ENCODE measurements at places on chromosomes 12 and 14. TPM values are rescaled to one million over a fixed set of nuclear protein-coding genes. Genes with fewer than 3 reads are reported as not detected.

Gene TXNDC16
- total RNA-seq: 8.1 TPM

DNA sequence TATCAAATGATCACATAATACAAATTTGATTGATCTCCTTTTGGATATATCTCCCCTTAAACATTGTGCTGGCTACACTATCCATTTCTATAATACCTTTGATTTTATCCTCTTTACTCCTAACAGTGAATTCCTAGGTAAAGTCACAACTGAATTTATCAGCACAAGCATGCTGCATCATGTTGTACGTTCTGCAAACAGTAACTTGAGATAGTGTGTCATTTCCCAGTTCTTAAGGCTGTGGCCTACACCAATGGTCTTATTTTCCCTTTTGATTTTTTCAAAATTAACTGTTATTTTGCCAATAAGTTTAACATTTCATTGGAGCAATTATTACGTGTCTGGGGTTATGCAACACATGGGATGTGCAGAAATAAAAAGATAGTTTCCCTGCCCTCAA, 24.8 kb downstream of the PRKCH start:
- H3K27ac ChIP-seq: peak overlapping the region; percentile 94
- no peak for DNase-seq
- peaks cover 69% of the 10 kb centered on the region for H3K36me3 ChIP-seq
- no peaks in the 10 kb centered on the region for H3K27me3 ChIP-seq
- peaks cover 95% of the 10 kb centered on the region for H3K4me1 ChIP-seq

DNA sequence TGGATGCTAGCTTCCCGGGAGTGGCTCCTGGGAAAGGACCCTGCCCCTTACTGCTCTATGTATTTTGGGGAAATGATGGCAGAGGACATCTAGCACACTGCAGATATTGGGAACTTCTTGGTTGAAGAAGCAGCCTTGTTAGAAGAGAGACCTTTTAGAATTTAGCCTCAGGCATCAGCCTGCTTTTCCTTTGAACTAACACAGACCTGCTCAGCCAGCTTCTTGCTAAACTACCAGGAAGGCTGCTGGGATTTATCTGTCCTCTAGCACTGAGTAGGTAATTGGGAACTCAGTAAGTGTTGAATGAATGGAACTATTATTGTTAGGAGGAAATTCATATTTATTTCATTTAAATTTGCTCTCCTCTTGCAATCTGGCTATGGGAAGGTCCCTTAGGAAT, 77.3 kb downstream of the DRAM1 start:
- no peak overlapping the region for H3K4me3 ChIP-seq
- no peak for DNase-seq
- no peak overlapping the region for H3K27ac ChIP-seq
- H3K4me1 ChIP-seq: peaks cover 3% of the 10 kb centered on the region
- no peaks in the 10 kb centered on the region for H3K27me3 ChIP-seq
- H3K36me3 ChIP-seq: peaks cover 1% of the 10 kb centered on the region

GRCh38 chr14:102233081-102233480, 71.9 kb downstream of the MOK start:
- no peaks in the 10 kb centered on the region for H3K4me1 ChIP-seq
- no peak overlapping the region for H3K4me3 ChIP-seq
- H3K36me3 ChIP-seq: no peaks in the 10 kb centered on the region
- no peaks in the 10 kb centered on the region for H3K27me3 ChIP-seq
- DNase-seq: no peak

- peaks cover 41% of the 10 kb centered on the region for H3K4me1 ChIP-seq
- H3K27ac ChIP-seq: peak overlapping the region; percentile 92
- H3K36me3 ChIP-seq: peaks cover 34% of the 10 kb centered on the region
- no peaks in the 10 kb centered on the region for H3K27me3 ChIP-seq
Observed at GRCh38 chr14:77375973-77376770, 722 bp downstream of the TMED8 start.

Gene GPR132
- 24.1 TPM for total RNA-seq

Gene HOXC11
- not detected for total RNA-seq

Gene IL31
- not detected for total RNA-seq

DNA sequence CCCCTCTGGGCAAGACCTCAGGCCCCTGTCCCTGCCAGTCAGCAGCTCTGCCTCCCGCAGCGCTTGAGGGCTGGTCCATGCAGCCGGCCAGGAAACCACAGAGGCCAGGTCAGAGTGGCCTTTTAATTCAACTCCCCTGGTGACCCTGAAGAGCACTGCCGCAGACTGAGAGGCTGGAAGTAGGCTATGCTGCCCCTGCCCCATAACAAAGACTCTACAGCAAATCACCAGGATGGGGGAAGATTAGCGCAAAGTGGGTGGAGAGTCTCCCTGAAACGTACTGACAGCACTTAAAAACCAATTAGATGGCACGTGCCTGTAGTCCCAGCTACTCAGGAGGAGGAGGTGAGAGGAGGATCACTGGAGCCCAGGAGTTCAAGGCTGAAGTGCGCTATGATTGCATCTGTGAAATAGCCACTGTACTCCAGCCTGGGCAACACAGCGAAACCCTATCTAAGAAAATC, 70.5 kb downstream of the ITPK1 start:
- H3K4me1 ChIP-seq: peaks cover 56% of the 10 kb centered on the region
- peaks cover 9% of the 10 kb centered on the region for H3K36me3 ChIP-seq

DNA sequence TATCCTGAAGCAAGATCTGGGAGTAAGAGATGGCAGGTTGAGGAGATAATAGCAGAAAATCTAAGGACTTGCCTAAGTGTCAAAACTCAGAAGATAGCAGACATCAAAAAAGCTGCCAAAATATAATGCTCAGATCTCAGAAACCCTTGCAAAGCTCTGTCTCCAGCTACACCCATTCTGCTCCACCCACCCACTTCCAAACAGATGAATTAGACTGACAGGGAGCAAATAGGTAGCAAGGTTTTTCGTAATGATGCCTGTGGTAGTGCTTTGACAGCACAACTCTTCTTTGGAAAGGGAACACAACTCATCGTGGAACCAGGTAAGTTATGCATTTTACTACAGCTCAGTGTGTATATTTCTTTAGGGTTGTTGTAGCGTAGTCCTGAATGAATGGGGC, 132.6 kb downstream of the DAD1 start:
- no peaks in the 10 kb centered on the region for H3K4me1 ChIP-seq
- H3K36me3 ChIP-seq: no peaks in the 10 kb centered on the region
- H3K27me3 ChIP-seq: no peaks in the 10 kb centered on the region
- no peak overlapping the region for H3K4me3 ChIP-seq

- H3K27ac ChIP-seq: no peak overlapping the region
- H3K4me3 ChIP-seq: peak overlapping the region; percentile 82
- H3K4me1 ChIP-seq: peaks cover 15% of the 10 kb centered on the region
- DNase-seq: peak; percentile 45
- H3K27me3 ChIP-seq: peaks cover 80% of the 10 kb centered on the region
Observed at GRCh38 chr12:42483521-42483790, 106.1 kb downstream of the PRICKLE1 start.

- DNase-seq: peak; percentile 53
- no peak overlapping the region for H3K4me3 ChIP-seq
- peaks cover 11% of the 10 kb centered on the region for H3K4me1 ChIP-seq
- H3K36me3 ChIP-seq: peaks cover 18% of the 10 kb centered on the region
Observed at GRCh38 chr14:72948481-72949138, 22.3 kb downstream of the DCAF4 start.

GRCh38 chr12:126807312-126807865, 1459.6 kb upstream of the TMEM132C start:
- H3K36me3 ChIP-seq: no peaks in the 10 kb centered on the region
- H3K4me1 ChIP-seq: no peaks in the 10 kb centered on the region
- H3K27ac ChIP-seq: no peak overlapping the region

GRCh38 chr14:77184396-77185092, 2.9 kb downstream of the TMEM63C start:
- no peak overlapping the region for H3K27ac ChIP-seq
- no peak overlapping the region for H3K4me3 ChIP-seq
- H3K36me3 ChIP-seq: no peaks in the 10 kb centered on the region
- DNase-seq: no peak

GRCh38 chr12:109797905-109798669, 35.1 kb downstream of the TRPV4 start:
- H3K4me1 ChIP-seq: no peaks in the 10 kb centered on the region
- no peak overlapping the region for H3K27ac ChIP-seq
- peaks cover 5% of the 10 kb centered on the region for H3K27me3 ChIP-seq
- no peak overlapping the region for H3K4me3 ChIP-seq
- DNase-seq: no peak

DNA sequence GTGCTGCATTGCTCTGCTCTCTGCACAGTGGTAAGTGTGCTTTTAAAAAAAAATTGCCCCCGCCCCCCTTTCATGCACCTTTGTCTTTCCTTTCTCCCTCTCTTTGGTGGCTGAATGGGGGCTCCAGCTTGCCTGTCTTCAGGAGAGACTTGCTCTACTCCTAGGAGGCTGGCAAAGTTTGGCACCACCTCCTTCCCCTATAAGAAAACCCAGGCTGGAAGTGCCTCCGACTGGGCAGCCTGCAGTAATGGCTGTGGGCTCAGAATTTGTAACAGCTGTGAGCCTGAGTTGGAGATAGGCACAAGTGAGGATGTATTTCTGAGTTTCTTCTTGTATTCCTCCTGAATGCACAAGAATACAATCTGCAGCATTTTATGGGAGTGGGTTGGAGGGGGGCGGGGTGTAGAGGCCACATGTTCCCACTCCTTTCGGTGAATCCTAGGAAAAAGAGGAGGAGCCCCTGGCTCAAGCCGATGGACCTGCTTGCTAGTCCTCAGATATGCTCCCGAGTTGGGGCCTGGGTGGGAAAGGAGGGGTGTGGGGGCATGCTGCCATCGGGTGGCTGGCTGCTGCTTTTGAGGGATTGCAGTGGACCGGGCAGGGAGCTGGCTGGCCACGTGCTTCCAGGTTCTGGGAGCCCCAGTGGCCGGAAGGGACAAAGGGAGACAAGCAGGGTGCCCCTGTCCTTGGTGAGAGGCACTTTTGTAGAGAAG, 124.3 kb downstream of the TSPAN9 start:
- no peaks in the 10 kb centered on the region for H3K36me3 ChIP-seq
- DNase-seq: no peak
- H3K27me3 ChIP-seq: peaks cover 53% of the 10 kb centered on the region
- no peak overlapping the region for H3K27ac ChIP-seq

All from activated naive CD8-positive, alpha-beta T cell treated with anti-CD3 and anti-CD28 coated beads for 36 hours (primary cell).